ENCODE measurements at places on chromosomes 2 and 18.

GRCh38 chr2:47008381-47009252 is 93.0 kb upstream of the MCFD2 start:
- DNase-seq, result peak; percentile 91

DNA sequence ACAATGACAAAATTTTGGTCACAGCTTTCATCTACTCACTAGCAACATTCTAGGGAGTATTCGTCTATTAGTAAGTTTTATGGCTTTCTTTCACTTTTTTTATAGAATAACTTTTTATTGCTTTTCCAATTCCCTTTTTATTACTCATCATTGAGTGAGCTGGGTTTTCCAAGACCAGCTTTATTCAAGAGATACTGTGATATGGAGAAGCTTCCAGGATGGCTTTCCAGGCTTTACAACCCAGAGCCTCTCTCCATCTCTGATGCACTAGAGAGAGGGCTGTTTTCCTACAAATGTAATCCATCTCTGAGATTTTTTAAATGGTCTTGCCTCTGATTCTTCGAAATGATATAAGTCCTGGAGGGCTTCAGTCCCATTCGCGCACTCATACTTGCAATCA is 118.3 kb downstream of the LDLRAD4 start:
- no peak for DNase-seq

- no peak for DNase-seq
These were observed 40.3 kb downstream of the PDIA6 start for GRCh38 chr2:10772201-10772867.

DNA sequence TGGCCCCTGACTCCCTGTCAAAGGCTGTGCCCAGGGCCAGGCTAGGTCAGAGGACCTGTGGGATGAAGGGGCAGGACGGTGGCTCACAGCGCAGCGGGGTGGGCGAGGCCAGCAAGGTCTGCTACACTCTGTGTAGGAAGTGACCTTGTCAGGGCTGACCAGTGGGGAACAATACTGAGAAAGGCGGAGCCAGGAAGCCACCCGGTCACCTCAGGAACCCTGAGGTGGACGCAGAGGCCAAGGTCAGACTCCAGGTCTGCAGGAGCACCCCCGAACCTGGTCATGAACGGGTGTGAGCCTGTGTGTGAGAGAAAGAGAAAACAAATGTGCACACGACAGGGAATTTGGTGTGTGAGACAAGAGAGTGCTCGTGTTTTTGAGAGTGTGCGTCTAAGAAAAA is 72.3 kb downstream of the SMAD7 start:
- DNase-seq, result no peak

Data from NCI-H2171 treated with DMSO at 0.1 percent for 48 hours (cell line).